ENCODE measurements at places on chromosomes 12 and 14. TPM values are rescaled to one million over a fixed set of nuclear protein-coding genes. Genes with fewer than 3 reads are reported as not detected.

- no peak for DNase-seq
Measured at GRCh38 chr12:90510948-90511347, 444.0 kb downstream of the CCER1 start.

DNA sequence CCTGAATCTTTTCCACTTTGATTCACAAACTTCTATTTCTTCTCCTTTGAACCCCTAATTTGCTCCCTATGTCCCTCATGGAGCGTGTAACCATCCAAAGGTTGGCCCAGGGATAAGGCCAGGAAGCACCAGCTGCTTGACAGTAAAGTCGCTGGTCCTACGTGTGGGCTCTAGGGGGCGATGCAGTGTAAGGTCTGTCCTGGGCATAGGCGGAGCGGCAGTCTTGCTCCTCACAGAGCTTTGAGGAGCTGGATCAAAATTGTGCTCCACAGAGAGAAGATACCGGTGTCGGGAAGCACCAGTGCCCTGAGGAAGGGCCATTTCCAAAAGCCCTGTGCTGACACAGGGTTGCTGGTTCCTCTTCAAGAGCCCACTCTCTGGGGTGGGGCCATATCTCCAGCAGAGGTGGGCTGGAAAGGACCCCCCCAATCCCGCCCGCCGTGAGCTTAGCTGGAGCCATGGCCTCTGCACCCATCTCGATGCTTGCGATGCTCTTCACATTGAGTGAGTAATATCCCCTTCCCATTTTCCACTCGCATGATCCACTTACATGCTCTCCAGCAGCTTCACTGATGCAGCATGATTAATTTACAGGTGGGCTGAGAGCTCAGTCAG is 49.9 kb upstream of the OR4E1 start:
- DNase-seq: no peak

DNA sequence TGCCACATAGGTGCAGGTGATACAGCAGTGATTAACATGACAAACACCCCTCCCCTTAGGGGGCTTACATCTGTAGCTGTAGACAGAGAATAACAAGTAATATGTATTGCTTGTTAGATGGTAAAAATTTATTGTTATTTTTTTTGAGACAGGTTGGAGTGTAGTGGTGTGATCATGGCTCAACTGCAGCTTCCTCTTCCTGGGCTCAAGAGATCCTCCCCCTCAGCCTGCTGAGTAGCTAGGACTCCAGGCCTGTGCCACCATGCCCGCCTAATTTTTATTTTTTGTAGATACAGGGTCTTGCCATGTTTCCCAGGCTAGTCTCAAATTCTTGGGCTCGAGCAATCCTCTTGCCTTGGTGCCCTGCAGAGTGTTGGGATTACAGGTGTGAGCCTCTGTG is 19.8 kb downstream of the DIP2B start:
- no peak for DNase-seq

RIPK3 gene
- 56.5 TPM for total RNA-seq

GRCh38 chr14:78297858-78298257 is 127.7 kb downstream of the NRXN3 start:
- no peak for DNase-seq

DNA sequence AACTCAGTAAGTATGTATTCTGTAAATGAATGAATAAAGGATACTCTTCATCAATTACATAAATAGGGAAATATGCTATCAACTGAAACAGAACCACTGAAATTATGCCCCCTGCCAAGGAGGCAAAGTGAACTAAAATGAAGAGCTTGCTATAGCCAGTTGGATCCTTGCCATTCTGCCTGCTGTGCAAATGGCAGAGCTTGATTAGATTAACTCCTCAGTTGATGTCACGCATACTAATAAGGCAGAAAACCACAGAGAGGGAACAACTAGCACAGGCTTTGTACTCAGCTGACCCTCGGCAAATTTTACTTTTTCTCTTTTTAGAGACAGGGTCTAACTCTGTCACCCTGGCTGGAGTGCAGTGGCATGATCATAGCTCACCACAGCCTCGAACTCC is 36.7 kb upstream of the FERMT2 start:
- DNase-seq: no peak

MANSC4 gene
- total RNA-seq: not detected

GRCh38 chr12:10147714-10148403 is 17.9 kb upstream of the CLEC7A start:
- no peak for DNase-seq

DNA sequence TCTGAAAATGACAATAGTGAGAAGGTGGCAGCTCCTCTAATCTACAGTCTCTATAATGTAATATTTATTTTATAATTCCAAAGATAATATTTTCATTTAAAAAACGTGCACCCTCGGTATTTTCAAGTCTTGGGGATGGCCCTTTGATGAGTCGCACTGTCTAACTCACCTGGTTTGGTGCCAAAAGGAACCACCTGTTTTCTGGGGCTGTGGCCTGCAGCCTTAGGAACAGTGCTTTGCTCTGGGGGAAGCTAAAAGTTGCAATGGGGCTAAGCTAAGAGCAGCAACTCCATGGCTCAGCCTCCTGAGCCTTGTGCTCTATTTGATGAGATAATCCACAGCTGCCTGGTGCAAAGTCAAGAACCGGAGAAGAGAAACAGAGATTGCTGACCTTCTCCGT is 6.4 kb upstream of the ENDOU start:
- no peak for DNase-seq

- DNase-seq: no peak
Measured at GRCh38 chr12:62581288-62582064, 114.8 kb downstream of the MON2 start.

DNA sequence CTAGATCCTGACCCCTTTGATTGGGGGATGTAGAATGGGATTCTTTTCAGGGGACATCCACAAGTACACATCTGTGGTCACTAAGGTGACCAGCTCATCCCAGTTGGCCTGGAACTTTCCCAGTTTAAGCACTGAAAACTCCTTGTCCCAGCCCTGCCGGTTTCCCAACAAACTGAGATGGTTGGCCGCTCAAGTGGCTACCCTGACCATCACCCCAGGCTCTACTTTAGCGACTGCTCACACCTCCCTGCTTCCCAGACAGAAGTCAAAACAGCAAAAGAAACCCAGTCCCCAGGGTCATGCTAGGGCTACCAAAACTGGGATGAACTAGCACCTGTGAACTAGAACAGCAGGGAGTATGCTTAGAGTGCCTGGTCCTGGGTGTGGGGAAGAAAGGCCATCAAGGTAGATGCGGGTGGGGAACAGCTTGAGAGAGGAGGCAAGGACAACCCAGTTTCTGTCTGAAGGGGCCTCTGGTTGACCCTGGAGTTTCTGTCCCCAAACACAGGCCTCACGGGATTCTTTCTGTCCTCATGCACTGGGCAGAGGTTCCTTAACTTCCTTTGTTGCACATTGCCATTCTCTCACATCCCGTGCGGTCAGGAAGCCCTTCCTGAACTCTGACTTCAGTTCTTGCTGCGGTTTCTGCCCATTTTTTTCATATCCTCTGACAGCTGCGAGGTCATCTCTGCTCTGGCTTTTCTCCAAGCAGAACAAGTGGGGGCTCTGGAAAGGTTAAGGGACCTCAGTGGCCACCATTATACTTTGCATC is 1.6 kb downstream of the LTB4R start:
- no peak for DNase-seq

DNA sequence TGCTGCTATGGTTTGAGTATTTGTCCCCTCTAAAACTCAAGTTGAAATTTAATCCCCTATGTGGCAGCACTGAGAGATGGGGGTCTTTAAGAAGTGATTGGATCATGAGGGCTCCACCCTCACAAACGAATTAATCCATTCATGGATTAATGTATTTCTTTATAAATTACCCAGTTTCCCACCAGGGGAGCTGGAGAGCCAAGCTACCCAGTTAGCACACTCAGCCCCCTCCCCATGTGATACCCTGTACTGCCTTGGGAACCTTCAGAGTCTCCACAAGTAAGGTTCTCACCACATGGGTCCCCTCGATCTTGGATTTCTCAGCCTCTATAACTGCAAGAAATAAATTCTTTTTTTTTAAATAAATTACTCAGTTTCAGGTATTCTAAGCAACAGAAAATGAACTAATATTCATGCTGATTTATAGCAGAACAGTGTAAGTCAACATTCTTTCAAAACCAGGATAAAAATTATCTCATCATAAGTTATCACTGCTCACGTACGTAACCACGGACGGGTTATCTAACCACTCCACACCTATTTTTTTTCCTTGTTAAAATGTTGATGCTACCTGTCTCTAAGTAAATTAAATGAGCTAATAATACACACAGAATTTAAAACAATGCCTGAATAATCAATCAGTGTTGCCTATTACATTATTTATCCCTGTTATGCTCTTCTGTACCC is 3.6 kb downstream of the NAP1L1 start:
- no peak for DNase-seq

IGFBP6 gene
- total RNA-seq: 22.8 TPM

DNA sequence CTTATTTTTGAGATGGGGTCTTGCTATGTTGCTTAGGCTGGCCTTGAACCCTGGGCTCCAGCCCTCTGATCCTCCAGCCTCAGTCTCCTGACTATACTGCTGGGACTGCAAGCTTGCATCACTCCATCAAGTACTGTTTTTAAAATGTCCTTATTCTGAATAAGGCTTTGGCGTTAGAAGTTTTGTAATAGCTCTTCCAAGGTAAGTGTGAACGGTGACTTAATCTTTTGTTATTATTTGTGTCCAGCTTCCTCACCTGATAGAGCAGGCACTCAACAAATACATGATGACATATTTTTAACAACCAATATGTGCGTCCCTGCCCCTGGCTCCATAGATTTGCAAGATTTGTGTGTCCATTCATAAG is 1.4 kb downstream of the C1RL start:
- DNase-seq: no peak

TEAD4 gene
- 5.1 TPM for total RNA-seq

DNA sequence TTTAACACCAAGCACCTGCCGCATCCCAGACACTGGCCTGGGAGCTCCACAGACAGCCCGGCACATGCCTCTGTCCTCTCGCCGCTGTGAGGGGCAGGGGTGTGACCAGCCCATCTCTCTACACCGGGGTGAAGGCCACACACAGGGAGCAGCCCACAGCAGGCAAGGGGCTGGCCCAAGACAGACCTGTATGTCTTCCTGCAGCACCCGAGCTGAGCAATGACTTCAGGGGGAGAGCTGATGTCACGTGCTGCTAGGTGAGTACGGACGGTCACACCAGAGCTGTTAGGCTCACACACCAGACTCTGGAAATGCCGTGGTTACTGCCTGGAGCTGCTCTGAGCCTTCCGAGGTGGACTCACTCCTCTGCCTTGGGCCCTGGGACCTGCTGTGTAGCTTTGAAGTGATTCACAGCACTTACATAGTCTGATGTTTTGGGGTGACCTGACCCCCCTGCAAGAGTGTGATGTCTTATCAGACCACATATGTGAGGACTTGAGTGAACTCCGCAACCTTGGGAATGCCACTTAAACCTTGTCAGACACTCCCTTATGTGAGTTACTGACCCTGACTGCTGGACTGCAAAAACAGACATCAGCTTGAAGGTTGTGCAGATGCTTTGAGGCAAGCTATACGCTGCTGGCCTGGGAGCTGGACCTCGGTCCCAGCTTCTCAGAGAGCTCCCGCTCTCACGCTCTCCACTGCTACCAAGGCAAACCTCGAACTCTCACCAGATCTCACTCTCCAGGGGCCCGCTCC is 1.8 kb downstream of the XRCC3 start:
- DNase-seq: no peak

DNA sequence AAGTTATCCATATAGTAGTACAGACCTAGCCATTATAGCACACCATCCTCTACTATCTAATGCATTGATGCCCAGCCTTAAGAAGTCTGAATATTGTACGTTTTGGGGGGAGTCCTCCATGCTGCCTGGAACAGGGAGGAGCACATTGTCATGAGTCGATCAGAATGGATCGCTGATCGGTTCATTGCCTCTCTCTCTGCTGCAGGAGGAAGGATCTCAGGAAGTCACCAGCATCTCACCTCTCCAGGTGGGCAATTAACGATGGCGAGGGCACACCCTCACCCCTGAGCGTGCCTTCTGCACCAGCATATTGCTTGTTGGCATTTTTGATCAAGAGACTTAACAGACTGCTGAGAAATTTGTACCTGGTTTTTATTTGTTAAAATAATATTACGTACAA is 11.5 kb downstream of the CCND2 start:
- no peak for DNase-seq

DNA sequence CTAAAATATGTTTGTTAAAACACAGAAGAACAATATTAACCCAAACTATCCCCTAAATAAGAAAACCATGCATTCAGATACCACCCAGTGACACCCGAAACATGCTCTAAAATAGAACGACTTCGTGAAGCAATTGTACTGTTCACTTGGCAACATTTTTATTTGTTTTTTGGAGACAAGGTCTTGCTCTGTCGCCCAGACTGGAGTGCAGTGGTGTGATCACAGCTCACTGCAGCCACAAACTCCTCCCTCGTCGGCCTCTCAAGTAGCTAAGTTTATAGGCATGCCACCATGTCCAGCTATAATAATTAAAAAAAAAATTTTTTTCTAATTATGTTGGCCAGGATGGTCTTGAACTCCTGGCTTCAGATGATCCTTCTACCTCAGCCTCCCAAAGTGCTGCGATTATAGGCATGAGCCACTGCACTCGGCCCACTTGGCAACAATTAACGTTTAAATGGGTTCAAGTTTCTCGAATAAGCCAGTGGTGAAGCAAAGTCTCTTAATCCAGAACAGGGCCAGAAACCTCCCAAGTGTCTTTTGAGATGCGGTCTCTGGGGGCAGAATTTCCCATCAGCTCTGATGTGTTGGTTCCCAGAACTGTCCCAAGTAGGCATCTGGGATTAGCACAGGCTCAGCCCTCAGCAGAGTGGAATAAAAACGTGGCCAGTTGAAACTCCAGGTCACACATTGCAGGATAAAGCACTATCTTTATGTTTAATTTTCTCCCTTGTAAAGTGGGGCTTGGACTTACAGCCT is 74.5 kb downstream of the TMCC3 start:
- no peak for DNase-seq

GRCh38 chr12:114744691-114745090 is 60.7 kb upstream of the TBX3 start:
- peak; percentile 35 for DNase-seq

GRCh38 chr14:105356927-105357326 is 41.4 kb upstream of the TEX22 start:
- no peak for DNase-seq

DNA sequence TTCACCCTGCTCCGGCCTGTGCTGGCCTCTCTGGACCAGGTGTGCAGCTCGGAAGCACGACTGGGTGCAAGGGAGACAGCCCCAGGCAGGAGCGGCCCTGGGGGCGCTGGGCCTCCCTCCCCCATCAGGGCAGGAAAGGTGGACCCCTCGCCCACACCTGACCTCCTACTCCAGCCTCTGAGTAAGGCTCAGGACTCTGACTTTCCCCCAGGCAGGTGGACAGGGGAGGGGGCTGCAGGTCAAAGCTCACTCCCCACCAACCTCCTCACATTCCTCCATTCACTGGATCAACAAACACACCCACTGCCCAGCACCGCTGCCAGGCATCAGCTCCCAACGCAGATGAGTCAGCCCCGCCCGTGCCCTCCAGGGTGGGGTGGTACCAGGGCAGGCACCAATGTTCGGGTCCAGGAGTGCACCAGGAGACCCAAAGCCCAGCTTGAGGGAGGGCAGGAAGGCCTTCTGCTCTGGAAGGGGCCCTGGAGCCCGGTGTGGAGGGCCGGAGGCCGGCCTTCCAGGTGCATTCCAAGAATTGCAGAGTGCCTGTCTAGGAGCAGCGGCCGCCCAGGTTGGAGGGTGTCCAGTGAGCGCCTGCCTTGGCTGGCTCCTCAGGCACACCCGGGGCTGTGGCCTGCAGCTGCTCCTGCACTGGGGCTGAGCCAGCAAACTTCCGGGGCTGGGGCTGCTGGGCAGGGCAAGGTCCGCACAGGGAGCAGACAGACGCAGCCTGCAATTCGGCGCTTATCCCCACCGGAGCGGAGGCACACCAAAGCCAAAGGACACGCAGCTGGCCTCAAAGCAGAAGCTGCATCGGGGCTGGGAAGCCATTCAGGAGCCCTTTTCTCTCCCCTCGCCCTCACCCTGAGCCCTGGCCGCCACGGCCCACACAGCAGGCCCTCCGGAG is 1.6 kb upstream of the INF2 start:
- DNase-seq: peak; percentile 90

C14orf180 gene
- total RNA-seq: 0.26 TPM

GPR68 gene
- total RNA-seq: 1.6 TPM

All from mucosa of gallbladder (tissue), 1 donor.